Cardiac fibroblast (primary cell): ENCODE measurements at places on chromosomes 11 and 22.

DNA sequence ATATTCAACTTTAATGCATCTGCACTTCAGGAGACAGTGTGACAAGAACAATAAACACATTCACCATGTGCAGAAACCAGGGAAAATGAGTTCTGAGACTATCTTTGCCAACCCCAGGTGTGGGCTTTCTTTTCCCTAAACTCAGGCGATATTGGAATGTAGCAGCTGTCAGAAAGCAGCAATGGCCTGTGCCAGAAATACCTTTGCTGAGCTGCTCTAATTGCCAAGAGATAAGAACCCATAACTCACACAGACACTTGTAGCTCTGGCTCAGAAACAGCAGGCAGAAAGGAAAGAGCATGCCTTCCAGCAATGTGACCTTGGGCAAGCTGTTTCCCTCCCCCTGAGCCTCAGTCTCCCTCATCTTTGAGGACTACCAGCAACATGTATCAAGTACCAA lies 77.6 kb downstream of the PLEKHA7 start:
- DNase-seq, result no peak

GRCh38 chr11:86446163-86446923 lies 71.7 kb downstream of the CCDC81 start:
- no peak for DNase-seq

DNA sequence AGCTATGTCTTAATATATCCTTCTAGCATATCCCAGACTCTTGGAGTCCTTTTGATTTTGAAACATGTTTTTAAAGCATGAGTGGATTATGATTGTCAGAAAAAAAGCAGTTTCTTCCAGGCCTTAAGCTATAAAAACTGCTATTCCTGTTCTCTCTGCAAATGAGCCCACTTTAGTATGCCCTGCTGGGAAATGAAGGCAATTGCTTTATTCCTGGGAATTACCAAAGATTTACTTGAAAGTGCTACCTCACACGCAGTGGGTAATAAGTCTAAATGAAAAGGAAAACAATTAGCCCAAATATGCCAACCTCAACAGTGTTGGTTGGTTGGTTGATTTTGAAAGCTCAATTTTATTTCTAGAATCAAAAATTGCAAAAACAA lies 17.2 kb upstream of the RCN1 start:
- no peak for DNase-seq

GRCh38 chr11:61145228-61146005 lies 15.8 kb downstream of the VPS37C start:
- DNase-seq, result no peak

- DNase-seq, result peak; percentile 19
Measured at GRCh38 chr11:80155412-80156017, 714.7 kb upstream of the TENM4 start.

- peak; percentile 91 for DNase-seq
Measured at GRCh38 chr11:134139873-134140331, 71.0 kb downstream of the JAM3 start.

- DNase-seq, result no peak
Measured at GRCh38 chr11:10478066-10478465, 23.0 kb downstream of the AMPD3 start.

DNA sequence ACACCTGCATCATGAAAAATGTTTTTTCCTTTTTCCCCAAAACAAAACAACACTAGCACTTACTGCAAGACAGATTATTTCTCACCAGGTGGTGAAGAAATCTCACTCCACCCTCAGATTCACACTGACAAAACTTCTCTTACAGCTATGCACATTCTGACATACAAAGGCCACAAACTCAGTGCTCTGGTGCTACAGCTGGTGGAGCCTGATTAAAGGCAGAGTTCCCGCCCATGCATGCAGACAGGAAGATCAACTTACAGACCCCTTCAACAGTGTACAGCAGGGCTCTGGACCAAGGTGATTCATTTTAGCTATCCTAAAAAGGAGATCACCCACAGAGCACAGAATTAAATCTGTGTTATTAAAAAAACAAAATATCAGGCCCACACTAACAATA lies 112.6 kb downstream of the CADM1 start:
- no peak for DNase-seq

- no peak for DNase-seq
Measured at GRCh38 chr11:14471127-14471526, 28.5 kb downstream of the COPB1 start.

GRCh38 chr22:49588739-49589138 lies 238.9 kb downstream of the BRD1 start:
- DNase-seq, result no peak

- no peak for DNase-seq
Measured at GRCh38 chr11:70468256-70469195, 70.2 kb downstream of the CTTN start.

GRCh38 chr11:100739666-100740065 lies 52.6 kb downstream of the ARHGAP42 start:
- peak; percentile 95 for DNase-seq

DNA sequence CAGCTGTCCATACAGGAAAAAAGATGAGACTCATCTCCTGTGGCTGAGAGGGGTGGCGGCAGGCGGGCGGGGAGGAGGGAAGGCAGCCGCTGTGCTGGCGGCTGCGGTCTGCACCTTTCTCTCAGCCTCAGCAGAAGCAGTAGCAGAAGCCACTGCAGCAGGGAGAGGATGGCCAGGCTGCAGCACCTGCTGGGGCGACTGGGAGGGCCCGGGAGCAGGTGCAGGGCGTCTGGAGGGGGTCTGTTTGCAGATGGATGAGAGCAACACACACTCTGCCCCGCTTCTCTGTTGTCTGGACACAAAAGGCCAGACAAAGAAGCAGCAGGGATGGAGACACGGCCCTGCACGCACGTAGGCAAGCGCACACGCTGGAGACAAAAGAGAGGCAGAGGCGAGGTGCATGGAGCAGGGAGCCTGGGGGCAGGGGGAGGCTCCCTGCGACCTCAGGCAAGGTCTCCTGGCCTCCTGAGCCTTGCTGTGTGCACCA lies 9.3 kb upstream of the MIAT start:
- DNase-seq, result no peak

DNA sequence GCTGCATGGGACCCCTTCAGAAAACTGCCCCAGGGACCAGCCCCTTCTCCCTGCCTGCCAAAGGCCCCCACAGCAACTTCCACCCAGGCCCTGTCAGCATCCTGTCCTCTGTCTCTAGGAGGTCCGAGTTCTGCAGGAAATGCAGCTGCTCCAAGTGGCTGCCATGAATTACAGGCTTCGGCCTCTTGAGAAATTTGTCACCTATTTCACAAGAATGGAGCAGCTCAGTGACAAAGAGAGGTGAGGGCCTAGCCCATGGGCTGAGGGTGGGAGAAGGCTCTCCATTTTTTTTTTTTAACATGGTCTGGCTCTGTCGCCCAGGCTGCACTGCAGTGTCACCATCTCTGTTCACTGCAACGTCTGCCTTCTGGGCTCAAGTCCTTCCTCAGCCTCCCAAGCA lies 7.3 kb downstream of the RGL4 start:
- DNase-seq, result no peak

- DNase-seq, result no peak
Measured at GRCh38 chr22:45254789-45255278, 14.1 kb upstream of the KIAA0930 start.

DNA sequence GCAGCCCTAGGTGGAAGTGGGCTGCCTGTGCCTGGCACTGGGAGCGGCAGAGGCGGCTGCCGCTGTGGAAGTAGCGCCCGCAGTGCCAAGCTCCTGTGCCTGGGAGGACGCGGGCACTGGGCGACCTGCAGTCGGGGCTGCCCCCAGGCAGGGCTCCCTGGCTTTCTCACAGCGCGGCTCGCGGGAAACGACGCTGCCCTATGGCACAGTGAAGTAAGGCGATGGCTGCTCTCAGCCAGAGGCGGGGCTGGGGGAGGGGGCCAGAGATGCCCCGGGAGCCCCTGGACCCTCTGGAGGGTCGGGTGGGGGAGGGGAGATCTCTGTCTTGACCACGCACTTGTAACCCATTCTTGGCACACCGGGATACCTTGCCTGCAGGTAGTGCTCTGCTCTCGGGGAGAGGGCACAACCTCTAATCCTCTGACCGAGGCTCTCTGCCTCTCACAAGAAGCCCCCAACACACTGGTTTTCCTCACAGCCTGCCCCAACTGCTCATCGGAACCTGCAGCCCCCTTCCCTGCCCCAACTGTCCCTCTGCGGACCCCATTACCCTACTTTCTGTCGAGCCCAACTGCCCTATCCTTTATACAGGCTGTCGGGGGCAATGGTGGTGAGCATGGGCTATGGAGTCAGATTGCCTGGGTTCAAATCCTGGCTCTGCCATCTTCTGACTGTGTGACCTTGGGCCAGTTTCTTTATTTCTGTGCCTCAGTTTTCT lies 32.2 kb upstream of the TRIM29 start:
- no peak for DNase-seq

DNA sequence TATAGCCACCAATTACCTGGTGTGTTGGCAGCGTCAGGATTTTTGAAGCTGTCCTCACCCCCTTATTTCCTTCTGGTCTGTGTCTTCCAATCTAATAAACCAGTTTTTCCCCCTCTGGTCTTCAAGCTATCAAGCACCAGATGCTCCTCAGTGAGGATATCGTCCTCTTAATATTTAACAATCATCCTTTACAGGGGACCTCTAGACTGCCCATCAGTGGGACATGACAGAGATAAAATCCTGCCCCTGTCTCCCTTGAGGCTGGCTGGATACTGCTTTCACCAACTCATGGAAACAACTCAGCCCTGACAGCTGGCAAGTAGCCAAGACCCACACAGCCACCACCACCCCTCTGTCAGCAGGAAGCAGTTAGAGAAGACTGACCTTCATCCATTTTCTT lies 421.0 kb upstream of the API5 start:
- DNase-seq, result no peak

DNA sequence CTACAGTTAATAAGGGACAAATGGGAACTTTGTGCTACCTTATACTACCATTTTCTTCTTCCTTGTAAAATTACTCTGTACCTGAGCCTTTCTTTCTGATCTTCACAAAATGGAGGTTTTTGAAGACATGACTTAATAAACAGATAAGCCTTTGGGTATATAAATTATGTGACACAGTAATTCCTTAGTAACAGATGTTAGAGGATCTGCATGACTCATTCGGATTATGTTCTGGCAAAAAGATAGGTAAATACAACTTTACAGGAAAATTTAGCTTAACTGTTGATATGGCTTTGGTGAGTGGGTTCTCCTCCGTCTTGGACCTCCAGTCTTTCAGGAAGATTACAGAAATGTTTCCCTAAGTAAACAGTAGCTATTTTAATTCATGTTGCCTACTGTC lies 61.8 kb downstream of the BID start:
- peak; percentile 45 for DNase-seq

DNA sequence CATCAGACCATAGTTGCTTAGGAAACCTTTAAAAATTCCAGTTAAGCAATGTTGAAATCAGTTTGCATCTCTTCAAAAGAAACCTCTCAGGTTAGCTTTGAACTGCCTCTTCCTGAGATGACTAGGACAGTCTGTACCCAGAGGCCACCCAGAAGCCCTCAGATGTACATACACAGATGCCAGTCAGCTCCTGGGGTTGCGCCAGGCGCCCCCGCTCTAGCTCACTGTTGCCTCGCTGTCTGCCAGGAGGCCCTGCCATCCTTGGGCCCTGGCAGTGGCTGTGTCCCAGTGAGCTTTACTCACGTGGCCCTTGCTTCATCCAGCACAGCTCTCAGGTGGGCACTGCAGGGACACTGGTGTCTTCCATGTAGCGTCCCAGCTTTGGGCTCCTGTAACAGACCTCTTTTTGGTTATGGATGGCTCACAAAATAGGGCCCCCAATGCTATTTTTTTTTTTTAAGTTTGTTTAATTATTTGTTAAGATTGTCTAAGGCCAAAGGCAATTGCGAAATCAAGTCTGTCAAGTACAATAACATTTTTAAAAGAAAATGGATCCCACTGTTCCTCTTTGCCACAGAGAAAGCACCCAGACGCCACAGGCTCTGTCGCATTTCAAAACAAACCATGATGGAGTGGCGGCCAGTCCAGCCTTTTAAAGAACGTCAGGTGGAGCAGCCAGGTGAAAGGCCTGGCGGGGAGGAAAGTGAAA lies 73.4 kb downstream of the NCAPD3 start:
- DNase-seq, result no peak

GRCh38 chr11:122207505-122207904 lies 91.5 kb upstream of the BLID start:
- peak; percentile 85 for DNase-seq

GRCh38 chr11:68822546-68822945 lies 19.2 kb downstream of the CPT1A start:
- DNase-seq, result no peak

- no peak for DNase-seq
Measured at GRCh38 chr11:41845066-41845465, 385.6 kb upstream of the LRRC4C start.

- peak; percentile 43 for DNase-seq
Measured at GRCh38 chr11:88352139-88352538, 14.6 kb upstream of the CTSC start.

- no peak for DNase-seq
Measured at GRCh38 chr11:702462-703461, 3.3 kb upstream of the EPS8L2 start.

DNA sequence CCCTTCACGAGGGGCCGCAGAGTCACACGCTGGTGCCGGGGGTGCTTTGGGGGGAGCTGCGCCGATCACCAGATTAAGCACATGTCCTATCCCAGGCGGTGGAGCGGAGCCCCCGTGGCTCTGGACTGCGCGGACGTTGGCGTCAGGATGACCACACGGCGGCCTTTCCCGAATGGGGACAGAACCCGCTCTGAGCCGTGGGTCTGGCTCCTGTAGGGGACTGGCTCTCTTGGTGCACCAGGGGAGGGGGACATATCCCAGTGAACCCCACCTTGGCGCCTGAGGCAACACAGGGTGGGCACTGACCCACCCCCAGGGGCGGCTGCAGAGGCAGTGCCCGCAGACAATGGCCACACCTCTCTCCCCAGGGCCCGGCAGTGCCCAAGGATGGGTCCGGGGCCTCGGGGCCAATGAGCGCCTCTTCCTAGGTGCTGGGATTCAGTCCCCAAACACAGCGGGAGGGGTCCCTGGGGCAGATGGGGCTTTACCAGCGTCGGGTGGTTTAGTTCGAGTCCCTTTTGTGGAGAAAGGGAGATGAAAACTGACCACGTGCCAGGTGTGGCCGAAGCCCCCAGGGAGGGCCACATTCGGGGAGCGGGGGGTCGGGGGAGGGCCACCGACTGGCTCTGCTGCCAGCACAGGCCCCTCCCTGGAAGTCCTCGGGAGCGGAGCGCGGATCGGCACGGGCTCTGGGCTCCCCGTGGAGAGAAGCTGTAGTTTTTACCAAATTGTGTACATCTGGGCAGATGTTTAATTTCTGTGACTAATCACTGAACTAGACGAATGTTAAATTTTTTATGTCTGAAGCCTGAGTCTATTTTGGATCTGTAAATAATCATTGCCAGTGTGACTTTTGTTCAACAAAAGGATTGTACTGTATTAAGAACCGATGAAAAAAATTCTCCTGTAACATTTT lies 58.9 kb downstream of the GRAMD4 start:
- DNase-seq, result no peak

GRCh38 chr11:119852741-119853140 lies 123.7 kb upstream of the NECTIN1 start:
- no peak for DNase-seq

GRCh38 chr11:8287297-8287696 lies 23.6 kb upstream of the LMO1 start:
- DNase-seq, result no peak

GRCh38 chr22:46937185-46937584 lies 174.7 kb downstream of the TBC1D22A start:
- DNase-seq, result no peak

GRCh38 chr22:41525450-41526225 lies 18.6 kb downstream of the POLR3H start:
- no peak for DNase-seq
